ENCODE measurements at places on chromosomes 1 and 21. TPM values are rescaled to one million over a fixed set of nuclear protein-coding genes. Genes with fewer than 3 reads are reported as not detected.

- no peak for DNase-seq
Measured at GRCh38 chr21:44723177-44724131, 12.1 kb upstream of the TSPEAR start.

MIA3 gene
- total RNA-seq, result 51.0 TPM

CCDC27 gene
- not detected for total RNA-seq

- no peak for DNase-seq
Measured at GRCh38 chr1:57072401-57073110, 106.7 kb upstream of the C8B start.

- DNase-seq, result no peak
Measured at GRCh38 chr1:198086051-198086745, 70.6 kb upstream of the NEK7 start.

IFI44L gene
- total RNA-seq, result 4.7 TPM

DNA sequence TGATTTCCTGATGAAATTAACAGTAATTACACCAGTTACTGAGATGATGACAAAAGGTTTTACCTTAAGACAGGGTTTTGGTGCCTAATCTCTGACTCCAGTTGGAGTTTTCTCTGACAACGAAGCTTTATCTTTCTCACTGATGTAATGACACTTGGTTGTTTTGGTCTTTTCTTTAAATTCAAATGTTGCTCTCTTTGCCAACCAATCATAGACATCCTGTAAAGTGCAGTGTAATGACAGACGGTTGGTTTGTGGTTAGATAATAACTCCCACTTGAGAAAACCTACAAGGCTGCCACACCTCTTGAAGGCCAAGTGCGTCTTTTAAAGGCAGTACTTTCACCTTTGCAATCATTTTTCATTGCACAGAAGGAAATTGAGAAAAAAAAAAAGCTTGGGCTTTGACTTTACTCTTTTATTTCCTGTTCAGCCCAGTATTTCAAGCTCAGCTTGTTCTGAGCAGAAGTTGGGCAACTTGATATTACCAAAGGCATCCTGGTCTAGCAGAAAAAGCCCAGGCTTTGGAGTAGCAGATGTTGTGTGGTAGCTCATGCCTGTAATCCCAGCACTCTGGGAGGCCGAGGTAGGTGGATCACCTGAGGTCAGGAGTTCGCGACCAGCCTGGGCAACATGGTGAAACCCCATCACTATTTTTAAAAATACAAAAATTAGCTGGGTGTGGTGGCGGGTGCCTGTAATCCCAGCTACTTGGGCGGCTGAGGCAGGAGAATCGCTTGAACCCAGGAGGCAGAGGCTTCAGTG is 14.9 kb downstream of the PDIK1L start:
- peak; percentile 13 for DNase-seq

DNA sequence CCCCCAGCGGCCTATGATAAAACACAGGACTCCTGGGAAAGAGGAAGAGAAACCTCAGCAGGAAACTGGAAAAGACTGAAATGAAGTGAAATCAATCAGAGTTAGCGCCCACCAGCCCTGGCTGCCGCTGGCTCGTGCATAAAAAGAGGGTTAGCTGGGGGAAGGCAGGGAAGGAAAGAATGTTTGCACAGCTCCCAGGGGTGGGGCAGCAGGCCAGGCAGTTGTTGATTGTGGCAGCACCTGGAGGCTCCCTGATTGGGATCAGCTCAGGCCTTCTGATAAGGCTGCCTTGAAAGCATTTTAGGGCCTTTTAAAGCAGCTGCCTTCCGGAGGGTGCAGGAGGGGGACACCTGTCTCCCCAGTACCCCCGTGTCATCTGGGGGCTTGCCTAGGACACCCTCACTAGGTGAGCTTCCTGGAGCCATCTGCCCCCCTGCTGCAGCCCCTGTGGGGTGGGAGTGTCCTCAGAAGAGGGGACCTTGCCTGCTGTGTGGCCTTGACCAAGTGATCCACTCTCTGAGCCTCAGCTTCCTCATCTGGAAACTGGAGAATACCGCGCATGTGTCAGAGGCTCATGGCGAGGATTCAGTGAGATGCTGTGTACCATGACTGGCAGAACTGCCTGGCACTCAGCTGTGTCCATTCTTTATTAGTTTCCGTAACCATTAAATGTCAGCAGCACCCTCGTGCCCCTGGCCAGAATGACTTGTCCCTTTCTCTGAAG is 6.6 kb downstream of the EPHB2 start:
- no peak for DNase-seq

DNA sequence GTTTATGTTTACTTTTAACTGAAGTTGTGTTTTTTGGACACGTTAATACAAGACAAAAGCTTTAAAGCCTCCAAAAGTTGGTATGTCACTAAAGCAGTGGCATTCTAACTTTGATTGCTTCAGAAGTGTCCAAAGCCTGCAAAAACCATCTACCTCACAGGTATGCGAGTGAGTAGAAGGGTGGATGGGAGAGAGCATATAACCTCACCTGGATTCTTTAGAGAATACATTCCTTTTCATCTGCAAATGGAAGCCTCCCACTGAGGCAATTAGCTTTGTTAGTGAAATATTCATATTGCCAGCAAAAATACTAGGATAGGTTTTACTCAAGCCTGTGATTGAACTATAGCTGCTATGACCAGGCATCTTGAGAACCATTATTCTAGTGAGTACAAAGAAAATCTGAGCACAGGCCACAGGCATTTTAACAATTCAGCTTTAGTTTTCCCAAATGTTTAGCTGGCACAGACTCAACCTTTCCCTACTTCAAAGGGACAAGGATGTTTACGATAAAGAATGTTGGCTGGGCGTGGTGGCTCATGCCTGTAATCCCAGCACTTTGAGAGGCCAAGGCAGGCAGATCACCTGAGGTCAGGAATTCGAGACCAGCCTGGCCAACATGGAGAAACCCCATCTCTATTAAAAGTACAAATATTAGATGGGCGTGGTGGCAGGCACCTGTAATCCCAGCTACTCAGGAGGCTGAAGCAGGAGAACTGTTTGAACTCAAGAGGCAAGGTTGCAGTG is 39.7 kb downstream of the MAP3K21 start:
- no peak for DNase-seq

PCAT6 gene
- total RNA-seq, result not detected

Measured in tongue (tissue), 3 donors.